Pericardium fibroblast (primary cell): ENCODE measurements at places on chromosomes 1 and 21. TPM values are rescaled to one million over a fixed set of nuclear protein-coding genes. Genes with fewer than 3 reads are reported as not detected.

The KRTAP25-1 gene
- not detected in 2 replicates for total RNA-seq

The RNF11 gene
- 45.9 and 61.0 TPM in 2 replicates for total RNA-seq

The KRTAP19-3 gene
- total RNA-seq, result not detected in 2 replicates

The TCHH gene
- total RNA-seq, result not detected in 2 replicates

The KLHDC9 gene
- 0.58 and 3.3 TPM in 2 replicates for total RNA-seq

The HPDL gene
- total RNA-seq, result 0.12 and 2.8 TPM in 2 replicates

The SAMD13 gene
- 1.2 and 1.8 TPM in 2 replicates for total RNA-seq

The LIN28A gene
- not detected in 2 replicates for total RNA-seq

The GMEB1 gene
- total RNA-seq, result 4.5 and 8.5 TPM in 2 replicates

The TMPRSS15 gene
- total RNA-seq, result not detected in 2 replicates

The OR2G6 gene
- not detected in 2 replicates for total RNA-seq

The MIXL1 gene
- not detected in 2 replicates for total RNA-seq

The SIPA1L2 gene
- 2.6 and 18.0 TPM in 2 replicates for total RNA-seq

The ZP4 gene
- not detected in 2 replicates for total RNA-seq

The SMG7 gene
- total RNA-seq, result 9.9 and 25.4 TPM in 2 replicates

The GSTM1 gene
- total RNA-seq, result 75.3 TPM in 1 of 2 replicates, not detected in the other

The SHE gene
- 0.12 and 0.43 TPM in 2 replicates for total RNA-seq

The CHRM3 gene
- total RNA-seq, result 0.09 and 0.12 TPM in 2 replicates

The KHDRBS1 gene
- total RNA-seq, result 40.5 and 40.9 TPM in 2 replicates

The TNFAIP8L2 gene
- not detected in 2 replicates for total RNA-seq

The KCNH1 gene
- total RNA-seq, result not detected in 2 replicates
